ENCODE measurements at places on chromosomes 3 and 15.

GRCh38 chr3:142470826-142471225 lies 23.0 kb upstream of the XRN1 start:
- DNase-seq, result no peak

DNA sequence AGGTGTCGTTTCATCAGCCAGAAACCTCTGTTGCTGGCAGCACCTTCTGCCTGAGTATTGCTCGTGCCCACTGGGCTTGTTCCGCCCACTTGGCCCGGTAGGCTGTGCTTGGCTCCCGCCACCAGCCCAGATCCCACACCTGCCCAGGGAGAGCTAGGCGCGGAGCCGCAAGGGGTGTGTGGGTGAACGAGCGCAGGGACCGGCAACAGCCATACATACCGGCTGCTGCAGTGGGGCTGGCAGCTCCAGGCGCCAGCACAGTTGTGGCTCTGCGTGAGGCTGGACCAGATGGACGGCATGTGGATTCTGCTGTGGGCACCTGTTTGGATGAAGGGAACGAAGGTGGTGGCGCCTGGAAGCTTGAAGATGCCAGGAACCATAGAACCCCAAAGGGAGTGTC lies 331.5 kb upstream of the MCTP2 start:
- no peak for DNase-seq

- no peak for DNase-seq
These were observed 8.7 kb upstream of the YEATS2 start for GRCh38 chr3:183688874-183689273.

- no peak for DNase-seq
These were observed 244.4 kb downstream of the ZBTB20 start for GRCh38 chr3:114902691-114903101.

- no peak for DNase-seq
These were observed 16.9 kb downstream of the DNASE1L3 start for GRCh38 chr3:58193682-58194407.

DNA sequence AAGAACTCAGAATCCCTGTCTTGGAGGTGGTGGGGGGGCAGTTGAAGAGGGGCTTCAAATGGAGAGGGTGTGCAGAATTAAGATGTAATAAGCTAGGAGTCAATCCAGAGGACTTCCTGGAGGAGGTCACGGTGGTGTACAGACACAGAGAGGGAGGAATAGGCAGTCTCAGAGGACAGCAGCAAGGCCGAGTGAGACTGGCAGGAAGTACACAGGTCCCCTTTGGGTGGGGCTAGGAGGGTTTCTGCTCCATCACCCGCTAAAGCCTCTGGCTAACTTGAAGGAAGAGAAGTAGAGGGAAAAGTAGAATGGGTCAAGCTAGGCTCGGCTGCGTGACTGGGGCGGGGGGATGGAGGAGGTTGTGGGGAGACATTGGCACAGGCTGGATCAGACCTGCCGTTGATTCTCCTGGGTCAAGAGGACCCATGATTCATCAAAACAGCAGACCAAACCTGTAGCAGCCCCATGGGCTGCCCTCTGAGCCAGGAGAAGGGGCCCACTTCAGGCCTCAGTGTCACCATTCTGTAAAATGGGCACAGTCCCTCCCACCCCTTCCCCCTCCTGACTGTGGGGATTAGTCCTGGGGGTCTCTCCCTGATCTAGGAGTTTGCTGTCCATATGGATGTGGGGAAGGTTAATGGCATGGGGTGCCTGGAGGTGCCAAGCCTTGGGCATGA lies 16.9 kb downstream of the CSPG4 start:
- no peak for DNase-seq

DNA sequence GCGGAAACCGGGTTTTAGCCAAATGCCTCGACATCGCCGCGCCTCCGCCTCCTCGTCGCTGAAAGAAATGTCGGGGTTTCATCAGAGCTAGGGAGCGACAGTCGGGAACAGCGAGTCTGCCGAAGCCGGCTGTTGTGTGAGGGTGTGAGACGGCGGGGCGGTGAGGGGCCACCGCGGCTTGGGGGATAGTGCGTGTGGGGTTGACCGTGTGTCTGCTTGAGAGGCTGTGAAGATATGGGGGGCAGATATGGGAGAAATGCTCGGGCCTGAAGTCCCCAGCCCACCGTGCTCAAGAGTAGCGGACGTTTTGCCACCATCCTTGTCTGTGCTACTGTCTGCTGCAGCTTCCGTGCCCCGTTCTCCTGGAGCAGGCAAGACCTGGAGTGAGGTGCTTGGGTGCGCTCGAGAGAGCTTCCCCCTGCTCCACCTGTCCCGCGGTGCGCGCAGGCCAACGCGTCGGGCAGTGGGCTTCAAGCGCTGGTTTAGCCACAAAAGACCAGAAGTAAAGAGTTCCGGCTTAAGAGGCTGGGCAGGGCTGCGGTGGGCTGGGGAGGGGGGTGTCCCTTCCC lies 716 bp upstream of the ISLR2 start:
- peak; percentile 51 for DNase-seq

GRCh38 chr3:23402728-23403492 lies 199.8 kb downstream of the UBE2E2 start:
- DNase-seq, result no peak

DNA sequence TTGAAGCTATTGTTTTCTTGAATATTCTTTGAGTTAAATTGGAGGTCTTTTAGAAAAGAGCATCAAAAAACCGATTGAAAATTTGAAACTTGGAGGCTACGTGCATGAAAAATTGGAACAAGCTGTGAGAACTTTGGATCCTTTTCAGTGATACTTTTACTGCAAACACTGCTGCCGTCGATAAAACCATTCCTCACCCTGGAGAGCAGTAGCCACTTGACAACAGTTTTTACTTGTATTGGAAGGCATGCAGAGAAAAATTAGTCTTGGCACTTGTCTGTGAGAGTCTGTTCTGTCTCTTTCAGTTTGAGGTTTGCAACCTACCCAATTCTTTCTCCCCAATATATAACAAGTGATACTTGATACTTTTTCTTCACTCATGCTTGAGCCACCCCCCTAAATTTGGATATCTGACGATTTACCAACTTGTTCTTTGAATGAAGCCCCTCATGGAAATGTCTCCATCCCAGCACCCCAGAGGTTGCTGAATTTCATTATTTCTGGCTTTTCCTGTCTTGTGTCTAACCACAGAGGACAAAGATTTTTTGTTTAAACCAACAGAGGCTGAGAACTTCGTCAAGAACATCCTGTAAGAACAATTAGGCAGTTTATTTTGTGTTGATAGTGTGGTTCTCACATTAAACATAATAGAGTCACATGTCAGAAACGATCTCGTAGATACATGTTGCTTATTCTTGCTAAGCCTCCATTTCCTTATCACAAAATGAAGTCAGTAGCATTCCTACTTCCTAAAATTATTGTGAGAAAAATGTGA lies 307.3 kb upstream of the PLSCR5 start:
- DNase-seq, result no peak
